ENCODE measurements at places on chromosomes 4 and X.

- DNase-seq = no peak
Observed at GRCh38 chr4:81452452-81453006, 19.2 kb downstream of the RASGEF1B start.

GRCh38 chr4:153909672-153910071 lies 120.8 kb upstream of the SFRP2 start:
- DNase-seq = no peak

GRCh38 chr4:139700568-139700967 lies 34.9 kb downstream of the MGST2 start:
- no peak for DNase-seq

- no peak for DNase-seq
Observed at GRCh38 chr4:108313546-108314339, 145.0 kb upstream of the LEF1 start.

DNA sequence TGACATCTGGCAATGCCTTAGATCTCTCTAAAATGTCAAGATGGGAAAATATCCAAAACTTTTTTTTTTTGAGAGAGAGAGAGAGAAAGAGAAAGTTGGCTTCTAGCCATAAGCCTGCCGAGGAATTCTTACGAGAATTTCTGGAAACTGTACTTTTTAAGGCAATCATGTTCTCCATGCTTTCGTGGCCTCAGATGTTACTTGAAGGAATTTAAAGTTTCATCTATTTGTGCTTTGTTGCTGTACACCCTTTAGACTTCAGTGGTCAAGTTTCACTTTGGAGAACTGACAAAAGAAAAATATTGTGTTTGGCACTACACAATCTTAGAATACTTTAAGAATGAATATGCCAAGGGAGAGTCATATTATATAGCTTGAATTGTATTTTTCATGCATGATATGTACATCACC lies 53.9 kb downstream of the FAT4 start:
- DNase-seq = no peak

GRCh38 chr4:106062452-106062875 lies 167.2 kb downstream of the NPNT start:
- no peak for DNase-seq

GRCh38 chrX:29044423-29045184 lies 457.4 kb downstream of the IL1RAPL1 start:
- DNase-seq = no peak

- no peak for DNase-seq
Observed at GRCh38 chr4:34464196-34464595, 1780.1 kb downstream of the ARAP2 start.

GRCh38 chr4:108333353-108333942 lies 164.7 kb upstream of the LEF1 start:
- no peak for DNase-seq

DNA sequence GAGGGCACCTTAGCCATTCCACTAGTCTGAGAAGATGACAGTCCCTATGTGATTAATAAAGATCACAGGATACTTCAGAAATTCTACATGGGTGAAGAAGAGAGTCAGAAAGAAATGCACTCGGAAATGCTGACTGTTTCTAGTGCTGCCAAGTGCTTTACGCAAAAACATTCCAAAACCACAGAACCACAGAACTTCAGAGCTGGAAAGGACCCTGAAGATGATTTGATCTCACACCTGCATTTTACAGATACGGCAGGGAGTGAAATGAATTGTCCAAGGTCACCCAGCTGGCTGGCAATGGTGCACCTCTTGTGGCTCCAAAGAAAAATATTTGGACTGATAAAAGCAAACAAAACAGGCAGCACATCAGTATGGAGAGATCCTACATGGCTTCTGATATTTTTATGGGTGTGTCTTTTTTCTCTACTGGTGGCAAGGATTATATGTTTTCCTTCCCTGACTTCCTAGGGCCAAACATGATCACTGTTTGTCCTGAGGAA lies 115.9 kb downstream of the MAML3 start:
- DNase-seq = no peak

DNA sequence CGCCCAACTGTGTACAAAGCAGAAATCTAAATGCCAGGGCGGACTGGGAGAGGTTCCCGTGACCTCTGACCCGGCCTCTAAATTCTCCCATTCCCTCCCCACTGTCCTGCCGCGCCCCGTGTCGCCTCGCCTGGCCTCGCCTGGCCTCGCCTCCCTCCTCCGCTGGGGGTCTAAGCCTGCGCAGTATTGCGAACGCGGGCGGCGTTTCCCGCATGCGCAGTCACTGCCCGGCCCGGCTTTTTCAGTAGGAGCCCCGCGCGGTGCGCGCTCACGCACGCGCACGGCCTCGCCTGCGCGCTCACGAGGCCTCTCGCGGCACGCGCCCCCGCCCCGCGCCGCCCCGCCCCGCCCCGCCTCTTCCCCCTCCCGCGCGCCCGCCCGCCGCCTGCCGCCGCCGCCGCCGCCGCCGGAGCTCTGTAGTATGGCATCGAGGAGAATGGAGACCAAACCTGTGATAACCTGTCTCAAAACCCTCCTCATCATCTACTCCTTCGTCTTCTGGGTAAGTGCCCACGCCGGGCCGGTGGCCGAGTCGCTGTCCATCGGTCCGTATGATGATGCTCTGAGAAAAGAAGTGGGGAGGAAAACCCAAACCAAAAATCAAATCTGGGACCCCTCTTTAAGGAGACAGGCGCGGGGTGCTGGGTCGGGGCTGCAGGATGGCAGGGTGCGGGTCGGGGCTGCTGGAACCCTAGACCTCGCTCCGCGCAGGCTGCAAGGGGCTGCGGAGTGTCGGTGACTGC lies at the start of gene TSPAN7:
TSPAN7 (plus strand) TSS at position 417 of the 743 bp plus-strand sequence; CDS start at position 422, 5 bp downstream.
- peak; percentile 87 for DNase-seq

DNA sequence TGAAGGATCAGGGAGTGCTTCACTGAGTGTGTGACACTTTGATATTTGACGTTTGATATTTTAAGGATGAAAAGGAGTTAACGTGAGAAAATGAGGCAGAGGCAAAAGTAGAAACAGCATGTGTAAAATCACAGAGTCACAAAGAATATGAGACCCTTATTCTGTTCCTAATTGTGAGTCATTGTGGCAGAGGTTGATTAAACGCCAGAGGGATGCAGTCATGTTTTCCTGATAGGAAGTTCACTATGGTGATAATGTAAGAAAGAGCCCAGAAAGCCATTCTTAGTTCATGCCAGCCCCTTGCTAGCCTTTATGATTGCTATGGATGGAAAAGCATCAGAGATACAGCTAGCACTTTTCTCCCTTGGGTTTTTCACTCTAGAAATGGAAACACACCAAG lies 33.5 kb upstream of the IGSF1 start:
- DNase-seq = no peak

- DNase-seq = no peak
Observed at GRCh38 chr4:101931619-101932018, 141.1 kb downstream of the BANK1 start.

DNA sequence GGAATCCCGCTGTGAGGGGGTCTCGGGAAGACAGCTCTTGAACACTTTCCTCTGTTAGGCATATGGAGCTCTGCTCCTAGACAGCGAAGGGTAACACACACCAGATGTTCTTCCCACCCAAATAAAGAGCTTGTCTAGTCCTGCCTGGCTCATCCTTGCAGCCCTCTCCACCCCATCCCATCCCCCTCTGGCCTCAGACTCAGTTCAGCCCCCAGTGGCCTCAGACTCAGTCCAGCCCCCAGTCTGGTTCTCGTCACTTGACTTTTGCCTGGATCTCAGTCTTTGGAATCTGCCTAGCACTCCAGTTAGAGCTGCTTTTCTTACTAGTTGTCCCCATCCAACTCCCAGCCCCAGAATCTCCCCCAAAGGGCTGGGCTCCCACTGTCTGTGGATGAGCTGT lies 14.9 kb downstream of the RAB33A start:
- no peak for DNase-seq

DNA sequence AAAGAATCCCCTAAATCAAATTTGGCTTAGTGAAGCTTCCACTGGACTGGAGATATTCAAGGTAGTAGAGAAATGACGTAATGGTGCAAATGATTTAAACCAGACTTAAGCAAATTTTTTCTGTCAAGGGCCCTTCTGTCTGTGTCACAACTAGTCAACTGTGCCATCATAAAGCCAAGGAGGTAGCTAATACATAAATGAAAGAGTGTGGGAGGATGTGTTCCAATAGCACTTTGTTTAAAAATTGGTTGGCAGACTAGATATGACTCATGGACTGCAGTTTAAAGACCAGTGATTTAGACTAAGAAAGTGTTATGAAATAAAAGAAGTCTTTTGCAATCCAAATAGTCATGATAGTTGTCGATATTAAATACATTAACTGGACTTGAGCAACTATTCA lies 24.3 kb upstream of the TEX13C start:
- no peak for DNase-seq

DNA sequence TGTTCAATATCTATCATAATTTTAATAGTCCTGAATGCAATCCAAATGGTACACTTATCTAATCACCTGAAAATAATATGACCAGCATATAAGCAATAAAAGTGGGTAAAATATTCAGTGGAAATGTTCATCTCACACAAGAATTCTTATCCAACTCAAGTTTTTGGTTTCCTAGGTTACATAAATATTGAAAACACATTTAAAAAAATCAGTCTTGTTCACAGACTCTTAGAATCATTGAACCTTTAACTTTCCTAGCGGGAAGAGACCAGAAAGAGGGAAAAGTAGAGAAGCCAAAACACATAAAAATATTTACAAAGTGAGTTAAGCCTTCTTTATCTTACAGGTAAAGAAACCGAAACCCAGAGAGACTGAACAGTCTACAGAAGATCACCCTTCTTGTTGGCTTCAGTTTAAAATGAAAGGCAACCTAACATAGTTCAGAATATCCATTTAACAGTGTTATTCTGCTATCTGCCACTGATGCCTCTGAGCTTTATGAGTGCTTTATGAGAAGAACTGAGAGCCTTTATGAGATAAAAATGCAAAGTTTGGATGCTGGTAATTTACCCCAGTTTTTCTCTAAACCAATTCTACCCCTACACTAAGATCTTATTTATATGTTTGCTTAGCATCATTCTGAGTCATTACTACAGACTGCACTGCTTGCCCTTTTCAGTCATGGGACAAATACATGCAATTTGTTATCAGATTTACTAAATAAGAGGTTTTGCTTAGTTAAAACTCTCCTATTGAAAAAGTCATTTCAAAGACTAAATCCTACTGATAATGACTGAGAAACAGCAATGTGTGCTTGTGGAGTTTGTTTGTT lies 453.3 kb upstream of the INTU start:
- DNase-seq = no peak

DNA sequence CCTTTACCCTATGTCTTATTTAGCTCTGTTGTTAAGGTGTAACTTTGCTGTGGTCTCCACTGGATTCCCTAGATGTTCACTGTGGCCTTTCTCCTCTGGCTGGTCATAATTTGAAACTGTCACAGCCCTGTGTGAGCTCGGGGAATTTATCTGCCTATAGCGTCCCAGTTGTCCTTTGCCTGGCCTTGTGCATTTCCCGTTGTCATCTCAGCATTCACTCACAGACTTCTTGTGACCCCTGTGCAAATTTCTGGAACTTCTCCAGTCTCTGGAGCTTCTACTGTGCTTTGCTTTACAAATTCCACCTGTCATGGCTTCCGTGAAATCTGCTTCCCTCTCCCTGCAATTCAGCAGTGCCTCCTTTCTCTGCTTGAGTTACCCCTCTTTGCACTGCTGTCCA lies 106.7 kb downstream of the WWC2 start:
- no peak for DNase-seq

DNA sequence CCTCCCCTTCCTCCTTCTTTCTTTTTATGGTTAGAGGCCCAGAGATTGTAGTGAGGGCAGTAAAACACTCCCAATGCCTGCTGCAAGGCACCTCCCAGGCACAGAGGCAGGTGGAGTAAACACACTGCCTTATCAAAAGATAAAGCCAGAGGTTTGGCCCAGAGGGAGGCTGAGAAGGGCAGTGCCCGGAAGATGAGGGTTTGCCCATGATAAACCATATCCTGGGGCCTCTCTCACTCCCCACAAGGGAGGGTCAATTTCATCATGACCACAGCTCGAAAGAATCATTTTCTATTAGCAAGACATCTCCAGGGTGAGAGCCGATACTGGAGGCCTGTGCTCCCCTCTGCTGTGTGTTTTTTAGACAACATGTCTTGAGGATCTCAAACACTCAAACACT lies 98.5 kb upstream of the FAM9C start:
- DNase-seq = no peak

GRCh38 chr4:84690481-84690880 lies 107.6 kb downstream of the CDS1 start:
- no peak for DNase-seq

GRCh38 chr4:11604821-11605220 lies 176.1 kb upstream of the HS3ST1 start:
- no peak for DNase-seq

DNA sequence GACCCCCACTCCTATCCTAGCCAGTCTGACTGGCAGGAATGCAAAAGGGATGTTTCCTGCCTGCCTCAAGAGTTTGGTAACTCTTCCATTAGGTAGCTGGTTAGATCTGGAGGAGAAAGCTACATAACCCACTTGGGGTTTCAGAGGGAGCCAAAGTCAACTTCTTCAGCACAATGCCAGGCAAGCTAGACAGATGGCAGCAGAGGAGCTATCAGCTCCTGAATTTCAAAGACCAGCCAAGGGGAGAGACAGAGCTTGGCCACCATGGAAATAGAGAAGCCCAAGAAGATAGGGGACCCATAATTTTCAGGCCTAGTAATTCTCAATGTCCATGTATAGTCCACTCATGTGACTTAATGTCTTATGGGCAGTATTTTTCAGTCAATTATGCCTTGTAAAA lies 56.4 kb downstream of the PGRMC1 start:
- no peak for DNase-seq

GRCh38 chr4:152522245-152522644 lies 13.6 kb downstream of the FBXW7 start:
- no peak for DNase-seq

DNA sequence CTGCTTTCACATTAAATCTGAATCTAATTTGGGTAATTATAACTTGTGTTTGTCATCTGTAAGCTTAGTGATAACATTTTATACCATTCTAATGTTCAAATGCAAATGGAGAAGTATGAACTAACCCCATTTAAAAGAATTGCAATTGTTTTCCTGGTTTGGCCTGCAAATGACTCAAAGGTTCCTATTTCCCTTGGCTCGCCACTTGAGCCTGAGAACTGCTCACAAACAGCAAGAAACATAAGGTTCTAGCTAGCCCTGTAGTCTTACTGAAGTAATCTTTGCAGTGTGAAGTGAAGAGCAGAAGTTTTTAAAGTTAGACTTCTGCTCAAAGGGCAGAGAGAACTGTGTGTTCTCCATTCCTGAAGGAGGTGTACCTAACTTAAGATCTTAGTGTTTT lies 27.2 kb downstream of the UPRT start:
- DNase-seq = no peak

DNA sequence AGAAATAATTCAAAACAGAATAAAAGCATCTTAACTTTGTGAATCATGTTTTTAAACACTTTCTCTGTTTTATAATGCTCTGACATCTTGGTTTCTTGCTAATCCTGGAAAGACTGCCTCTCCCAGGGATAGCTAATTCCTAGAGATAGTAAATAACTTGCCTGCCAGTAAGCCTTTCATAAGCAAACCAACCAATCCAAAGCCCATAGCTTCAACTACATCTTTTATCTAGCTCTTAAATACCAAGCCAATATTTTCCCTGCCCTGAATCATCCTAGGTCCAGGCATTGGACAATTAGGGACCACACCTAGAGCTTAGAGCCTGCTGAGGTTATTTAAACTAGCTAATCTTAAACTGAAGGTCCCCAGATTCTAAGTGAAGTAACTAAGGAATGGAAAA lies 223.7 kb upstream of the DIPK2B start:
- DNase-seq = no peak

Measured in CD4-positive, alpha-beta T cell treated with Interleukin-17A for 4 hours (primary cell).